Left renal pelvis (tissue), 4 donors: ENCODE measurements at places on chromosomes 5 and 9. TPM values are rescaled to one million over a fixed set of nuclear protein-coding genes. Genes with fewer than 3 reads are reported as not detected.

DNA sequence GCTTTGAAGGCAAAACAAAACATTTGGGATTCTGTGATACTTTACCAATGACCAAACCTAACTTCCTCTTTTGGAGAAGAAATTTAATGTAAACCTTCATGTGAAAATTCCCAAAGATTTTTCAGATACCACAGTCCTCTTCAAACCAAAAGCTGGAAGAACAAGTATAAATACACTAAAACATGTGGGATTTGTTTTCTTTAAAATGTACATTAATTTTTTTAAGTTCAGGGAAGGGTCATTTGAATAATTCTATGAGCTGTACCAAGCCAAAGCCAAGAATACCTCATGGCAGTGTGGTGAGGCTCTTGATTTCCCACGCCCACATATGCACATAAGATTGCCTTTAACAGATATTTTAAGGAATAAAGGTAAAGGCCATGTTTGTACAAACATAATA is 28.4 kb upstream of the ITGA1 start:
- no peak for DNase-seq

DNA sequence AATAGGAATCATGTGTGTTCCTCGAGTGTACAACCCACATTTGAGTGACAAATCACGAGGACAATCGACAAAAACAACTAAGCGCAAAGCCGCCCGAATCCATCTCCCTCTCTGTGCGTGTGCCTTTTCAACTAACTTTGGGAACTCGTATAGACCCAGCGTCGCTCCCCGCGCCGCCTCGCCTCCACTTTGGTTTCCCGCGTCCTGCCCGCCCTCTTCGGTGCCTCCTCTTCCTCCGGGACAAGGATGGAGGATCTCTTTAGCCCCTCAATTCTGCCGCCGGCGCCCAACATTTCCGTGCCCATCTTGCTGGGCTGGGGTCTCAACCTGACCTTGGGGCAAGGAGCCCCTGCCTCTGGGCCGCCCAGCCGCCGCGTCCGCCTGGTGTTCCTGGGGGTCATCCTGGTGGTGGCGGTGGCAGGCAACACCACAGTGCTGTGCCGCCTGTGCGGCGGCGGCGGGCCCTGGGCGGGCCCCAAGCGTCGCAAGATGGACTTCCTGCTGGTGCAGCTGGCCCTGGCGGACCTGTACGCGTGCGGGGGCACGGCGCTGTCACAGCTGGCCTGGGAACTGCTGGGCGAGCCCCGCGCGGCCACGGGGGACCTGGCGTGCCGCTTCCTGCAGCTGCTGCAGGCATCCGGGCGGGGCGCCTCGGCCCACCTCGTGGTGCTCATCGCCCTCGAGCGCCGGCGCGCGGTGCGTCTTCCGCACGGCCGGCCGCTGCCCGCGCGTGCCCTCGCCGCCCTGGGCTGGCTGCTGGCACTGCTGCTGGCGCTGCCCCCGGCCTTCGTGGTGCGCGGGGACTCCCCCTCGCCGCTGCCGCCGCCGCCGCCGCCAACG is at the start of gene GPR150:
TSS of gene GPR150 (plus strand) at position 58 of the 840 bp plus-strand sequence. CDS start at position 247, 189 bp downstream.
- DNase-seq = no peak

DNA sequence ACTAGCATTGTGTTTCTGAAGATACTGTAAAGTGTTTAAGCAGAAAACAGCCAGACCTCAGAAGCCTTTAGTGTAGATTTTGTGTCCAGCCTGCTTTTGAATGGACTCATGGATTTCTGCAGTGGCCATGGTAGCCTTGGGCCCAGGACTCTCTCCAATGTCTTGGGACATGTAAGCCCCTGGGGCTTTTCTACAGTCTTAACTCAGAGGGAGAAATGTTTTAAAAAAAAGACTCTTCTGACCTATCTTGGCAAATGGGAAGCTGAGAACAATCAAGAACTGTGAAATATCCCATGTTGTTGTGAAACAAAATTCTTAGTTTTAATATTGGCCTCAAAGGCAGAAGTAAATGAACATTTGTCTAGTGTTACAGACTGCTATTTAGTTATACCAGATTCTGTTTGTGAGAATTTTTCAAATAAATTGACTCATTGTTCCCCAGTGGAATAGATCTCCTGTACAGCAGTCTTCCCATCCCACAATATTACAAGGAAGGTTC is 112.5 kb upstream of the DMAC1 start:
- no peak for DNase-seq

DNA sequence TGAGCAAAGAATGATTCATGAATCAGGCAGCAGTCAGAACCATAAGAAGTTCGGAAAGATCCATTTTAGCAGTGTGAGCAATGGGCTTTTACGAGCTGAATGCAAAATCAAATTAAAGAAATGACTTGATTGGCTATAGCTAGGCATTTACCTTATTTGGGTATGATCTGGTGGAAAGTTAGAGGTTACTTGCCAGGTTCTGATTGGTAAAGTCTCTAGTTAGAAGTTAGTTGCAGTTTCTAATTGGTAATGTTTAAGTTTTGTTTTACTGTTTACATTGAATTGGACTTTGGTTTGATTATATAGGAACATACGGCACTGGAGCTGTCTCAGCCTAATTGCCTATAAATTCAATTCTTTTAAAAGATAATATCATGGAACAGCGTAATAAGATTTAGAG is 97.9 kb downstream of the ITGA1 start:
- no peak for DNase-seq

- no peak for DNase-seq
Observed at GRCh38 chr5:178194026-178194425, 6.9 kb upstream of the GMCL2 start.

DNA sequence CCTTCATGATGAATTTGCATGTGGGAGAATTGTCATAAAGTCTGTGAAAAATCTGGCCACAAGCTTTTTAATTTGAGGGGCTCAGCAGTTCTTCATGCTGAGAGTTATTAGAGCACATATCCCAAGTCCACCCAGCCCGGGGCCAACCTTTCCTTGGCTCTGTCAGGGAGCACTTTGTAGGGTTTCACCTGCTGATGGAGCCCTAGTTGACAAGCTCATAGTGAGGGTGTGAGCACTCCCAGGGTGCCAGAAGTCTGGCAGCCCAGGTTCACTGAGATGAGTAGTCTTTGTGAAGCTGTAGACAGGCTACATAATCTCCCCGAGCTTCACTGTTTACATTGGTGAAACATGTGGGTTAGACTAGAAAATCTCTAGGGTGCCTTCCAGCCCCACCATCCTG is 97.2 kb upstream of the NREP start:
- no peak for DNase-seq

DNA sequence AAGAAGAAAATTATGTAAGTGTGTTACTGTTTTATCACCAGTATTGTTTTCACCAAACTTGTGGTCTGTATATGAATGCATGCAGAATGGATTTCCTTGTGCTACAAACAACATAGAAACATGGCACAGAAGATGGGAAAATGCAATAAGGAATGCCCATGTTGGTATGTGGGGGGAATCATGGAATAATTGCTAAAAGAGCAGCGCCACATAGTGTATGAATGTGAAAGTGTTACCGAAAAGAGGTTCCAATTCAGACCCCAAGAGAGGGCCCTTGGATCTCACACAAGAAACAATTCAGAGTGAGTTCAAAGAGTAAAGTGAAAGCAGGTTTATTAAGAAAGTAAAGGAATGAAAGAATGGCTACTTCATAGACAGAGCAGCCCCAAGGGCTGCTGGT is 26.4 kb upstream of the TYRP1 start:
- DNase-seq = no peak

The N4BP3 gene
- 3.9 TPM for polyA plus RNA-seq

DNA sequence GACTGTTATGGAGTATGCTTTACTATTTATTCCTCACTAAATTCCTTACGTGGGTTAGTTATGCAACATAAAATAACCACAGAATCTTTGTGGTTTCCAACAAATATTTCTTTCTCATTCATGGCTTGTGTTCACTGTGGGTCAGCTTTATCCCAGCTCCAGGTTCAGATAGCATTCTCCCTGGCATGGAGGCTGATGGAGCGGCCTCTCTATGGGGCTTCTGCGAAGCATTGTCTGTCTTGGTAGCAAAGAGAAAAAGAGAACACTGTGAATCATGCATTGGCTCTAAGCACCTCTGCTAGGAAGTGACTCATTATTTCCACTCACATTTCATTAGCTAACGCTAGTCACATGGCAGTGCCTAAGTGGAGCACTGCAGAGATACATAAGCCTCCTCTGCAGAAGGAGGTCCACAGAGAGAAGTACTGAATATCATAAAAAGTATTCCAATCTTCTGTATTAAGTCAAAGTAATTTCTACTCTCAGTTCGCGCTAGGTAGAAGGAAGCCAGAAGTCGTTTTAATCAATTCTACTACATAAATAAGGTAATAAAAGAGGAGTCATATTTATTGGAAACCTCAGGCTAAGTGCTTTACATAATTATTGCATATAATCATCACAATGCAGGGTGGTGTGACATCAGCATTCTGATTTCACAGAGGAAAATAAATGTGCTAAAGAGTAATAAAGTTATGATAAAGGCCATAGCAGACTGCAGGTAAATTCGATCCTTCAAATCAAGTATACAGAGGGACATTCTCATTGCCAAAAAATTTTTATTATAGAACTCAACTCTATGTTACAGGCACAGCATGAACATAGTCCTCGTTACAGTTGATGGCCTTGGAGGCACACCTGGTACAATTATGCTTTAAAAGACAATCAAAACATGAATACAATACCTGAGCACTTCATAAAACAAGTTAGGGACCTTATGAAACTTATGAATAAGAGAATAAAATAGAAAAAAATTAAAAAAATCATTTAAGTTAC is 531.1 kb downstream of the CETN3 start:
- no peak for DNase-seq

DNA sequence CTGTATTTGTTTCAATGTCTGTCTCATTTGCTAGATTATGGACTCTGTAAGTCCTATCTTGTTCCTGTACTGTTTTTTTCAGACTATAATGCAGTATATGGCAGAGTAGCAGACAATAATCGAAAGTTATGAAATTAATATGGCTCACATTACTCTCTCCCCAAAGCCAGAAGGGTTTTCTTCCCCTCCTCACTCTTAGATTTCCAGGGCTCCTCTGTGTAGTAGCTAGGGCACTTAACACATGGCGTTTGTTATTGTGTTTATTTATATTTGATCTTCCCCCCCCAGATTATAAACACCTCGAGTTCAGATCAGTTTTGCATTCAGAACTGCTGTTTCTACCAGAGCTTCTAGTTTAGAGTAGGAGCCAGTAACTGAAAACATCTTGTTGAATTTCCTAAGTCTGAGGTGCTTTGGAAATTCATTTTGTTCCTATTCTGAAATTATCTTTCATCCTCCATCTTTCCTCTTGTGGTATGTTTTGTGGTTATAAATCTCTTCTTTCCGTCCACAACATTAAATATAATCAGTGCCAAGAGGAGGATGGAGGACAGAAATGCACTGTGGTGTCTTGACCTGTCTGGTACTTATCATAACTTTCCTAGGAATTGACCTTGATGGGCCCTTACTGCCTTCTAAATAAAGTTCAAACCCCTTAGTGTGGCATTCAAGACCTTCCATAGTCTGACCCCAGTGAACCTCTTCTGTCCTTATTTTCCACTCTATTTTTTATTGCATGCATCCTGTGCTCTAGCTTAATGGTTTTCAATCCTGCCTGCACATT is 27.0 kb downstream of the TLE4 start:
- no peak for DNase-seq

The ZNF366 gene
- polyA plus RNA-seq = 1.8 TPM

The ZNF354C gene
- polyA plus RNA-seq = 22.3 TPM

- DNase-seq = no peak
Observed at GRCh38 chr5:135310328-135310989, 88.6 kb downstream of the MACROH2A1 start.

DNA sequence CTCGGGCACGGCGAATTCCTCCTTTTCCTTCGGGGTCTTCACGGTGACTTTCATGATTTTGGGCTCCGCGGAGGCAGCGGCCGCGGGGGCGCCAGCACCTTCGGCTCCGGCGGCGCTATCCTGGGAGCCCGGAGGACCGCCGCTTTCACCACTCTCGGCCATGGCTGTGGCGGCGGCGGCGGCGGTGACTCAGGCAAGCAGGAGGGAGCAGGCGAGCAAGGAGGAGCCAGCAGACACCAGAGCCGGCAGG is 315 bp downstream of the UBQLN1 start:
- no peak for DNase-seq

GRCh38 chr5:132012371-132013005 is 1.0 kb upstream of the ACSL6 start:
- peak; percentile 63 for DNase-seq

The PCDHGA9 gene
- 4.9 TPM for polyA plus RNA-seq

DNA sequence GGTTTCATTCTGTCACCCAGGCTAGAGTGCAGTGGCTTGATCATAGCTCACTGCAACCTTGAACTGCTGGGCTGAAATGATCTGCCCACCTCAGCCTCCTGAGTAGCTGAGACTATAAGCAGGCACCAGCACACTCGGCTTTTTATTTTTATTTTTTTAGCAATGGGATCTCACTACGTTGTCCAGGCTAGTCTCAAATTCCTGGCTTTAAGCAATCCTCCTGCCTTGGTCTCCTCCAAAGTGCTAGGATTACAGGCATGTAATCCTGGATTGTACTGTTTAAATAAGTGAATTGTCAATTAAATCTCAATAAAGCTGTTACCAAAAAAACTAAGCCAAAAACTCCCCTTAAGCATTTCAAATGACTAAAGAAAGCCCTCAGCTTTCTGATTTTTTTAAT is 18.9 kb downstream of the GOLPH3 start:
- DNase-seq = no peak

- no peak for DNase-seq
Observed at GRCh38 chr5:68274847-68275651, 59.5 kb downstream of the PIK3R1 start.

DNA sequence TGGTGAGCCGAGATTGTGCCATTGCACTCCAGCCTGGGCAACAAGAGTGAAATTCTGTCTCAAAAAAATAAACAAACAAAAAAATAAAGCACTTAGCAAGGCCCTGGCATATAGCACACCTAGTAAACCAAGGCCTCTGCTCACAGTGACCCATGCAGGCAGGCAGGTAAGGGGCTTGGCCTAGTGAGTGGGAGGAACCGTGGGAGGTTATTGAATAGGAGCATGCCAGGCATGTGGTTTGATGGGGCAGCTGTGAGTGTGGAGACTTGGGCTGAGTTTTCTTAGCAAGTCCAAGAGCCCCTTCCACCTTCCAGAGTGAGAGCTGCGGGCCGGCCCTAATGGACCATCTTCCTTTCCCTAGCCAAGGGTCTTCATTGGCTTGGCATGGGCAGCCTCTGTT is 4.5 kb upstream of the NDST1 start:
- DNase-seq = no peak

GRCh38 chr9:120916588-120916987 is 10.0 kb downstream of the TRAF1 start:
- no peak for DNase-seq

The FCN1 gene
- 5.4 TPM for polyA plus RNA-seq

The FAM200C gene
- 16.1 TPM for polyA plus RNA-seq

The EIF4E1B gene
- polyA plus RNA-seq = not detected

DNA sequence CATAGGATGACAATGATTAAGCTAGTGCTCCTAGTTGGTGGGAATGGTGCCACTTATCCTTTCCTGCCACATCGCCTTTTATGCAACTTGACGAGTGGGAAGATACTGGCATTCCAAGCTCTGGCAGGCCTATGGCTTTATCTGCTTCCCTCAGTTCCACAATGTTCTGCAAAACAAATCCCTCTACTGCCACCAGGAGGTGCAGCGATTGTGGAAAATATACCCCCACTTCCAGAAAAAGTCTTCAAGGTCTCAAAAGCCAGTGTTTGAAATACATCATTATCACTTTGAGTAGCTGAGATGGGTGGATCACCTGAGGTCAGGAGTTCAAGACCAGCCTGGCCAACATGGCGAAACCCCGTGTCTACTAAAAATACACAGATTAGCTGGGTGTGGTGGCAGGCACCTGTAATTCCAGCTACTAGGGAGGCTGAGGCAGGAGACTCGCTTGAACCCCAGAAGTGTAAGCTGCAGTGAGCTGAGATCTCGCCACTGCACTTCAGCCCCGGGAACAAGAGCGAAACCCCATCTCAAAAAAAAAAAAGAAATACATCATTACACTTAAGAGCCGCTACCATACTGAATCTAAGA is 3.4 kb downstream of the CLINT1 start:
- DNase-seq = no peak

The LCN15 gene
- 0.06 TPM for polyA plus RNA-seq
